Natural killer cell (primary cell): ENCODE measurements at places on chromosomes 7 and 10. TPM values are rescaled to one million over a fixed set of nuclear protein-coding genes. Genes with fewer than 3 reads are reported as not detected.

DNA sequence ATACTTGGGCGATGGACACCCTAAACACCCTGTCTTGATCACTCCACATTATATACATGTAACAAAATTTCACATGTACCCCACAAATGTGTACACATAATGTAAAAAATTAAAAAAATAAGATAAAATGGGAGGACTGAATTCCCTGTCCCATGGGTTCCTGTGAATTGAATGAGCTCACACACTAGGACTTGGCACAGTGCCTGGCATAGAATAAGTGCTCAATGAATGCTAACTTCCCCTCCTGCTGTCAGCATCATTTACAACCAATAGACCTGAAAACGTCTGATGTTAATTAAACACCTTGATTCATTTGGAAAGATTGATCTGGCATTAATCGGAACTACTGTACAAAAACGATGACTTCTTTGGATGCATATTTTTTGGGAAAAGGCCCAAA is 117.3 kb upstream of the ZNF438 start:
- no peak for DNase-seq

GRCh38 chr10:1678084-1678483 is 59.2 kb downstream of the ADARB2 start:
- no peak for DNase-seq

DNA sequence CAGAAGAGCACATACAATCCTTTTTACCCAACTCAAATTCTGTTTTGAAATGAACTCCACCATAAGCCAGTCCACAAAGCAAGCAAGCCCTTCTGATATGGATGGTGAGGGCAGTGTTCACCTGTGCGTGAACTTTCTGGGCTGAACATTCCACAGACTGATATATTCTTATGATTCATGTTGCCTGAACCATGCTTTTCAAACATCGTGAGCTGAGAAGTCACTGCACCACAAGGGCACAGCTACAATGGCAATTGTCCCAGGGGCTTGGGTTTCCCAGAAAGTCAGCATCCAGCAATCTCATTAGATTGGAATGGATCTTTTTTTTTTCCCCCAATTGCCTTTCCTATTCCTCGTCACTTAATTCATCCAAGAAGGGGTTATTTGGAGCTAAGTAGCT is 86.9 kb upstream of the ZNF438 start:
- no peak for DNase-seq

DNA sequence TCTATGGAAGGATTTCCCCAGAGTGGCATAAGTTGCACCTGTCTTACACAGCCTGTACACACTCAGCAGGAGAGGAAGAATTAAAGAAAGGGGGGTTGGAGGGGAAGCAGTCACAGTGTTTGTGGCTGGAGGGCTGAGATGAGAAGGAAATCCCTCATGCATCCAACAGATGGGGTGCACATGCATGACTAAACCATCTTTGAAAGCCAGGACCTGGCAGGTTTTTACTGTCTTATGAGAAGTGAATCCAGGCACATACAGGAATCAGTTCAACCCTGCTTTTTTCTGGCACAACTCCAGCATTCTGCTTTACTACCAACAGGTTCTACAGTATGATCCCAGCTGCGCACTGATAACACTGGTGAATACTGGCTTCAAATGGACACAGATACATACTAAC is 107.7 kb downstream of the CACNA2D1 start:
- no peak for DNase-seq

GRCh38 chr7:81404669-81405068 is 365.2 kb downstream of the HGF start:
- DNase-seq: no peak

GRCh38 chr10:71233482-71233892 is 21.1 kb downstream of the UNC5B start:
- DNase-seq: no peak

- no peak for DNase-seq
These were observed 33.6 kb downstream of the PDE1C start for GRCh38 chr7:32036557-32036956.

- no peak for DNase-seq
These were observed 11.6 kb downstream of the MLXIPL start for GRCh38 chr7:73612598-73613269.

DNA sequence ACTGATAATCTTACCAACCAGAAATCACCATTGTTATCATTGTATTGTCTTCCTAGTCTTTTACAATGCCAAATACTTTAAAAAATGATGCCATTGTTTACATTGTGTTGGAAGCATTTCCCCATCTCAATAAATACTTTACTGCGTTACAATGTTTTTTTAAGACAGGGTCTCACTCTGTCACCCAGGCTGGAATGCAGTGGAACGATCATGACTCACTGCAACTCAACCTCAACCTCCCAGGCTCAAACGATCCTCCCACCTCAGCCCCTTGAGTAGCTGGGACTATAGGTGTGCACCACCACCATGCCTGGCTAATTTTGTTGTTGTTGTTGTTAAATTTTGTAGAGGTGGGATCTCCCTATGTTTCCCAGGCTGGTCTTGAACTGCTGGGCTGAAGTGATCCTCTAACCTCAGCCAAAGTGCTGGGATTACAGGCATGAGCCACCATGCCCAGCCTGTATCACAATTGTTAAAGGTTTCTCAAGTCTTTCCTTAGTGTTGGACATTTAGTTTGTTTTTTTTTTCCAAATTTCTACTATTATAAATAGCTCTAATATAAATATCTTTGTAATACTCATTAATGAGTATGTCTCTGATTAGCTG is 13.5 kb downstream of the LRMDA start:
- DNase-seq: no peak

DNA sequence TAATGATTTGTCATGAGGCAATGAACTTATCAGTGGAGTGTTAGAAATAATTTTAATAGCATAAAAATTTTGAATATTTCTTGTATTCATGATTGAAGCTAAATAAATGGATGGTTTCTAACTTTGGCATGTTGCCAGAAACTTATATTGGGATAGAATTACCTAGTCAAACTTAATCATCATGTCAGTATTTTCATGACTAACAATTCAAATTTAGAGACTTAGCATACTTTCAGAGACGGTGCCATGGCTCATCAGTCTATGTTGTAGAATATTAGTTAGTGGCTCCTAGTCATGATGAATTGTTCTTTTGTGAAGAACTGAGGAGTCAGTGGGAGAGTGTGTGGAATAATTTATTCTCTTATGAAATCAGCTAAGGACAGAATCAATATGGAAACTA is 599.6 kb upstream of the POT1 start:
- no peak for DNase-seq

DNA sequence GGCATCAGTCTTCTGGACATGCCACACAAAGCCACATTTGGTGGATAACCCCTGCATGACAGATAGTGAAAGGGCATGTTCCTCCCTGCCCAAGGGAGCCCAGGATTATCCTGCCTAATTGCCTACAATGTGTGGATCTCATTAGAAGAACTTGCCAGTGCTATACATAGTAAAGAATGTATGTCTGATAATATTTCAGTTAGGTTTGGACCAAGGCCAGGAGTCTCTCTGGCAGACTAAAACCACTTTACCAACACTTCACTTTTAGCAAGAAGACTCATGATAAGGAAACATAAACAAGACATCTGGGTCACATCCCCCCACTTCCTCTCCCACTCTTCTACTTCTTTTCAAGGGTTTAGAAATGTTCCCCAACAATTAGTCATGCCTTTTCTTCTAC is 196.7 kb downstream of the MTERF1 start:
- no peak for DNase-seq

GRCh38 chr7:143973870-143974416 is 19.3 kb downstream of the OR2F1 start:
- DNase-seq: no peak

- DNase-seq: no peak
These were observed 133.2 kb downstream of the WDR37 start for GRCh38 chr10:1189166-1190051.

GRCh38 chr7:157347217-157347904 is 10.6 kb downstream of the DNAJB6 start:
- no peak for DNase-seq

DNA sequence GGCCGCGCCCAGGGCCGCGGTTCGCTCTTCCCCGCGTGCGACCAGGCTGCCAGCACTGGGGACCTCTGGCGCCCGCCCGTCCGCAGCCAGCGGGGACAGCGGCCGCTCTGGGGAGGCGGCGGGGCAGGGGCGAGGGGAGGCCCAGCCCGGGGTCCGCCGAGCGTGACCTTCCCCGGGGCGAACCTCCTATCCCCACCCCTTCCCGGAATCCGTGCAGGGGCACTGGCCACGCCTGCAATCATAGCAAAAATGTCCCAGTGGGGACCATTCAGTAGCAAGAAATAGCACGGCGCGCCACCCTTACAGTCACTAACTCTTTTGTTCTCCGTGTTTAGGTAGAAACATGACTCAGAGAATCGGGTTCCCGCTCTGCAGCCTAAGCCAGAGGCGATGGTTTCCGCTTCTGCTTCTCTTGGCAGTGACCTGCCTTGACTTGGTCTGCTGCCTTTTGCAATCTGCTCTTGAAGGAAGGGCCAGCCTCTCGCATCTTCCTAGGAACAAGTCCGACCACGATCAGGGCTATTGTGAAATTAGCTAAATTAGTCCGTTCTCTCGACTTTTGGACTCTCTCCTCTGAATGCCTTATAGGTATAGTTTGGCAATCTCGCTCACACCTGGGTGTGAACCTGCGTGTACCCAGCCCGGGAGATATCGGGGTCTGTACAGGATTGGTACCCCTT is 79.3 kb upstream of the ACBD5 start:
- peak; percentile 18 for DNase-seq

DNA sequence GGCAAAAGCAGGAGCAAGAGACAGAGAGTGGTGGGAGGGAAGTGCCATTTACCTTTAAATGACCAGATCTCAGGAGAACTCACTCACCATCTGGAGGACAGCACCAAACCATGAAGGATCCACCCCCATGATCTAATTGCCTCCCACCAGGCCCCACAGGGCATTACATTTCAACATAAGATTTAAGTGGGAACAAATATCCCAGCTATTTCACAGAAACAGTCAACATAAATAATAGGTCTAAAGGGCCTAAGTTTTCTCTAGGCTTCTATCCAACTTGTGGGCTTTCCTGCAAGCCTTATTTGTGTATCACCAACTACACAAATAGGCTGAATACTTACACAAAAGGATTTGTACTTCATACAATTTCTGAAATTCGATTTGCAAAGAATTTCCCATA is 196.8 kb upstream of the POT1 start:
- DNase-seq: no peak

GRCh38 chr7:138478499-138478908 is 18.4 kb downstream of the TRIM24 start:
- no peak for DNase-seq

GRCh38 chr10:22560096-22560912 is 154.1 kb downstream of the PIP4K2A start:
- DNase-seq: no peak

DNA sequence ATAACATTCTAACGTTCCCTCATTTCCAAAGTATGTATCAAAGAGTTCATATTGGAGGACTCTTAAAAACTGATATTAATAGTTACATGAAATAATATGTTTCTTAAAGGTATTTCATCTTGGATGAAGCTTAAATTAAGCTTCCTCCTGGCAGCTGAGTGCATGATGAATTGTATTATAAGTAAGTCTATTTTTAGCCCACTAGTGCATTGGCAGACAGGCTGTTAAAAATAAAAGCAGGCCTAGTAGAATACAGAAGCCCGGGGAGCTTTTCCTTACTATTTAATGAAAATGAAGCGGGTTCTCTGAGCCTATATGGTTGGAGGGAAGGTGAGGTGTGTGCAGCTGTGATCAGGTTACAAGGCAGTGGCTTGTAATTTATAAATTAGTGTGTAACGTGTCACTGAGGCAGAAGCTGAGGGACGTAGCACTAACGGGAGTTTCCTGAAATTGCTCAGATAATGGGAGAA is 130.7 kb upstream of the KMT2E start:
- DNase-seq: no peak

DNA sequence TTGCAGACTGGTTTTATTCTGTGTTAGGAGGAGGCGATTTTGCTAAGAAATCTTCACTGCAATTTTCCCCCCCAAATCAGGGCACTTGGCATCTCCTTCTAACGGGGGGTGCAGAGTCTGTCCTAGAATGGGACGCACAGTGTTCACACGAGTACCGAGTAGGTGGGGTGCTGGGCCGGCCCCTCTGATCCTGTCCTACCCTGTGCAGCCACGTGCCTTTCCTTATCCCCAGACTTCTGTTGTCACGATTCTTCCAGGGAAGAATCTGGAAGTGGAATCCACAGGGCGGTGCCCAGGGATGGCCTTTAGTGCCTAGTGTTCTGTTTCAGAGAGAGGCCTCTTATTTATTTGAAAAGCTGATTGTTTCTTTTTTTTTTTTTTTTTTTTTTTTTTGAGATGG is 16.4 kb downstream of the CUX1 start:
- no peak for DNase-seq

DNA sequence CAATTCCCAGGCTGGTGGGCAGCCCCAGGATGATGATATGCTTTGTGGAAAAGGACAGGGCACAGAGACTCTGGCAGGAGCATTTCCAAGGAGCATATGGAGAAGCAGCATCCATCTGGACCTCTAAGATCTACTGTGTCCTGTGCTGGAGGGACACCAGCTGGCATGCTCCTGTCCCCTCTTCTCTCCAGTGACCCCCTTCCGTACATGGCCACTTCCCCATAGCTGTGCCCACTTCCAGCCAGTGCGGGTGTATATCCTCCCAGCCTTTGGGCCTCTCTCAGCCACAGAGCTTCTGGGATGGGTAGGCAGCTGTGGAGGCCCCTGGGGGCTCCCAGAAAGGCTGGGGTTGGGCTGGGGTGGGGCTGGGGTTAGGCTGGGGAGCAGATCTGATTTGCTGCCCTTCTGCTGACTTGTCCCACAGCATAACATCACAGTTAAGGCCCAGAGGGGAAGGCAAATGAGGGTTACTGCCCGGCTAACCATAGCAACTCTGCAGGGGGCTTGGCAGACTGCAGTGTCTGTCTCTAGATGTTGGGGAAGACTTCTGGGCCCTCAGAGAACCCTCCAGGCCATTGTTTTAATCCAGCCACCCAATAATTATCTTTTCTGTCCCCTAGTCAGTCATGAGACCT is 6.3 kb downstream of the NPFFR1 start:
- no peak for DNase-seq

DNA sequence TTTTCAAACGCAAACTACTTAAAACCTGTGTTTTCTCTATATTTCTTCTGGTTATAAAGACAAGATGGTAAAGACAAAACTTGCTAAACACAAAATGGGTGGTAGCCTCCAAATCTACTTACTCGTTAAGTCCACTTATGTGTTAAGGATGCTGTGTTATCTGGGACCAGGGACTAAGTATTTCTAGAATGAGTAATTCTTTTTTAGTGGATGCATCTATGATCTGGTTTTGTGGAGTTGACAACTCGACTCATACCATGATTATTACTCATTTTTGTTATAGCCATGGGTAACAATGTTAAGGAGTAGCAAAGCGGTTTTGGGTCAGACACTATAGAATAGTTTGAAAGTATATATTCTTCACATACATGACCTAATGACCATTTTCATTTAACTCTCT is 239.5 kb upstream of the FOXP2 start:
- no peak for DNase-seq

GRCh38 chr7:151832656-151833055 is 44.3 kb downstream of the PRKAG2 start:
- no peak for DNase-seq

RADIL gene
- total RNA-seq: not detected

TET1 gene
- 5.9 TPM for total RNA-seq

LLCFC1 gene
- not detected for total RNA-seq

SYNPO2L gene
- not detected for total RNA-seq

PLXDC2 gene
- 22.9 TPM for total RNA-seq

CCDC146 gene
- total RNA-seq: 24.0 TPM

SYCE1 gene
- not detected for total RNA-seq

MYH16 gene
- not detected for total RNA-seq

ABHD11 gene
- 14.7 TPM for total RNA-seq

TFEC gene
- total RNA-seq: 1.1 TPM

CCL24 gene
- not detected for total RNA-seq

C10orf105 gene
- 0.52 TPM for total RNA-seq
